Tibial artery (tissue), 4 donors: ENCODE measurements at places on chromosomes 3 and 15.

- H3K27ac ChIP-seq: no peak overlapping the region
- H3K4me3 ChIP-seq: no peak overlapping the region
- no peaks in the 10 kb centered on the region for H3K36me3 ChIP-seq
- no peak for DNase-seq
- no peaks in the 10 kb centered on the region for H3K27me3 ChIP-seq
Measured at GRCh38 chr15:34314491-34315490, 22.8 kb downstream of the SLC12A6 start.

DNA sequence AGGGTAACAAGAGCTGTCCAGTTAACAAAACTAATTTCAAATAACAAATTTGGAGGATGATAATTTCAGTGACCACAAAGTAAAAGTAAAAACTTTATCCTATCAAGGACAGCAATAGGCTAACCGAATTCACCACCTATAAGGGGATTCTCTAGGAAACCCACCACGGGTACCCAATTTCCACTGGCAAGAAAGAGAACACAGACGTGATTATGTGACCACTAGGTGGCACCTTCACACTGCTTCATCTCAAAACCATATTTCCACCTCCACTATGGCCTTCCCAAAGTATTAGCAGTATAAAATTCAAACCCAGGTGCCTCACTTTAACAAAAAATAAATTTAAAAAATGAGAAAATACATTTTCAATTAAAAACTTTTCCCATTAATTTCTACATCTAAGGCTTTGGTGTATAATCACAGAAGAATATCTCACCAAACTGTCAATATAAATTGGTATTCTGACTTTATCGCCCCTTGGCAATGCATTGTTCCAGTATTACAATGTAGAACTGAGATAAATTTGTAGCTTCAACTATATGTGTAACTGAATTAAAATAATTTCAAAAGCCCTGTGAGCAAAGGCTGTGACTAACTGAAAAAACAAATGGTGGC, 96.5 kb downstream of the FSIP1 start:
- no peak overlapping the region for H3K27ac ChIP-seq
- no peaks in the 10 kb centered on the region for H3K27me3 ChIP-seq
- no peak for DNase-seq
- no peaks in the 10 kb centered on the region for H3K36me3 ChIP-seq
- H3K4me3 ChIP-seq: no peak overlapping the region

DNA sequence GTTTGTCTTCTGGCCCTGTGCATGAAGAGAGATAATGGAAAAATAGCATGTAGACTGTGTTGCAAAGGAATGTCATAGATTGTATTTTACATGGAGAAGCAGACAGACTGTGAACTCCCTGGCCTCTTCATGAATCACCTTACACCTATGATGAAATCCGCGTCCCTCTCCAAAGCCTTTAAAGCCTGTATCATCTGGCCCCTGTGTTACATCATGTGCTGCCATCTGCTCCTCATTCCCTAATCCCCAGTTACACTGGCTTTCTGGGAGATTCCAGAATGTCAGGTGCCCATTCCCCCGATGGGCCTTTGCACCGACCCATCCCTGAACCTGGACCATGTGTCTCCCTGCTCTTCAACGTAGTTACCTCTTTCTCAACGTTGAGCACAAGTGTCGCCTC, 190.8 kb downstream of the ADAMTSL3 start:
- no peak overlapping the region for H3K27ac ChIP-seq
- no peaks in the 10 kb centered on the region for H3K27me3 ChIP-seq
- DNase-seq: no peak

GRCh38 chr15:34620142-34620541, 36.7 kb upstream of the GOLGA8B start:
- no peak overlapping the region for H3K27ac ChIP-seq
- no peaks in the 10 kb centered on the region for H3K27me3 ChIP-seq
- H3K4me3 ChIP-seq: no peak overlapping the region

DNA sequence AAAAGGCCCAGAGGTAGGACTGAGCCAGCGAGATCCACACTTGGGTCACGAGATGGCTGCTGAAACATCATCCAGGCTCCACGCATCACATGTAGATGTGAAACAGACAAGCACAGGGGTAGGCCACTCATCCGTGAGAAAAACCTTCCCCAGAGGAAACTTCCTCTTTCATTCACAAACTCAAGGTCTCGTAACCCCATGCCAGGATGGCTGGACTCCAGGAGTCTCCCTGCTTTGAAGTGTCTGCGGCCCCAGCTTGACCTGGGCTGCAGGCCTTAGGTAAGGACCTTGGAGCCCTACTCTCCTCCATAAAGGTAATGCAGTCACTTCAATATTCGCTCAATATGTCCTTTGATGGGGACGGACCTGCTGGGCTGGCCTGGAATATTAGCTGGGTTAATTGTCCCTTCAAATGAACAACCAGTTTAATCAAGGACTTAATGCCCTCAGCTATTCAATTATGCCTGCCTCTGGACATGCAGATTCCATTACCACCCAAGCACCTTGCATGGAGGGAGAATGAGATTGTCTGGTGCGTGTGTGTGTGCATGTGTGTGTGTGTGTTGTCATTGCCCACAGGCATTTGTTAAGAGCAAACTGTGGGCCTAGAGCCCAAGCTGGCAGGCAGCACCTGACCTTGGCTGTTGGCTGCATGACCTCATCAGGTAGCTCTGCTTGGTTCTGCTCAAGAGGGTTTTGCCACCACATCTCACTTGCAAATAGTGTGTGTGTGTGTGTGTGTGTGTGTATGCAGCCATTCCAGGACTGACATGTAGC, 186.9 kb upstream of the TLE3 start:
- H3K27ac ChIP-seq: no peak overlapping the region
- H3K27me3 ChIP-seq: no peaks in the 10 kb centered on the region
- H3K4me1 ChIP-seq: no peaks in the 10 kb centered on the region
- DNase-seq: no peak
- no peaks in the 10 kb centered on the region for H3K36me3 ChIP-seq
- no peak overlapping the region for H3K4me3 ChIP-seq

- H3K4me3 ChIP-seq: no peak overlapping the region
- no peaks in the 10 kb centered on the region for H3K27me3 ChIP-seq
- H3K27ac ChIP-seq: peak overlapping the region; percentile 64
- H3K36me3 ChIP-seq: no peaks in the 10 kb centered on the region
- DNase-seq: peak; percentile 49
Measured at GRCh38 chr3:132788301-132788671, 66.1 kb upstream of the NPHP3 start.

DNA sequence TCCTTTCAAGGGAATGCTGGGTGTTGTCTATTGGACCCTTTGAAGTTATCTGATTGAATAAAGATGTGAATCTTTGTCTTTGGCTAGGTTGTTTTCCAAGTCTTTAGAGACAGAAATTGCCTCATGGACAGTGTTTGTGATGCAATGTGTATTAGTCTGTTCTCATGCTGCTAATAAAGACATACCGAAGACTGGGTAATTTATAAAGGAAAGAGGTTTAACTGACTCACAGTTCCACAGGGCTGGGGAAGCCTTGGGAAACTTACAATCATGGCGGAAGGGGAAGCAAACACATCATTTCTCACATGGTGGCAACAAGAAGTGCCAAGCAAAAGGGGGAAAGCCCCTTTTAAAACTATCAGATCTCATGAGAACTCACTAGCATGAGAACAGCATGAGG, 88.8 kb upstream of the PLXND1 start:
- no peak overlapping the region for H3K4me3 ChIP-seq
- H3K4me1 ChIP-seq: no peaks in the 10 kb centered on the region
- no peaks in the 10 kb centered on the region for H3K36me3 ChIP-seq
- no peaks in the 10 kb centered on the region for H3K27me3 ChIP-seq
- DNase-seq: no peak

- H3K36me3 ChIP-seq: peaks cover 35% of the 10 kb centered on the region
- peak; percentile 31 for DNase-seq
- peaks cover 9% of the 10 kb centered on the region for H3K4me1 ChIP-seq
- no peaks in the 10 kb centered on the region for H3K27me3 ChIP-seq
- H3K4me3 ChIP-seq: no peak overlapping the region
- H3K27ac ChIP-seq: no peak overlapping the region
Measured at GRCh38 chr15:65106011-65106590, 8.9 kb downstream of the UBAP1L start.

GRCh38 chr15:43545426-43545825, 28.0 kb downstream of the MAP1A start:
- H3K4me1 ChIP-seq: no peaks in the 10 kb centered on the region
- H3K27me3 ChIP-seq: no peaks in the 10 kb centered on the region
- no peak overlapping the region for H3K27ac ChIP-seq
- no peak overlapping the region for H3K4me3 ChIP-seq
- no peak for DNase-seq
- H3K36me3 ChIP-seq: no peaks in the 10 kb centered on the region

GRCh38 chr3:9422712-9423424, 25.5 kb downstream of the SETD5 start:
- no peaks in the 10 kb centered on the region for H3K27me3 ChIP-seq
- DNase-seq: peak; percentile 86
- H3K27ac ChIP-seq: peak overlapping the region; percentile 49
- H3K4me3 ChIP-seq: no peak overlapping the region

- H3K27ac ChIP-seq: no peak overlapping the region
- H3K27me3 ChIP-seq: peaks cover 33% of the 10 kb centered on the region
- DNase-seq: no peak
- no peaks in the 10 kb centered on the region for H3K36me3 ChIP-seq
- no peak overlapping the region for H3K4me3 ChIP-seq
- H3K4me1 ChIP-seq: no peaks in the 10 kb centered on the region
Measured at GRCh38 chr3:12444582-12445471, 39.5 kb upstream of the TSEN2 start.

DNA sequence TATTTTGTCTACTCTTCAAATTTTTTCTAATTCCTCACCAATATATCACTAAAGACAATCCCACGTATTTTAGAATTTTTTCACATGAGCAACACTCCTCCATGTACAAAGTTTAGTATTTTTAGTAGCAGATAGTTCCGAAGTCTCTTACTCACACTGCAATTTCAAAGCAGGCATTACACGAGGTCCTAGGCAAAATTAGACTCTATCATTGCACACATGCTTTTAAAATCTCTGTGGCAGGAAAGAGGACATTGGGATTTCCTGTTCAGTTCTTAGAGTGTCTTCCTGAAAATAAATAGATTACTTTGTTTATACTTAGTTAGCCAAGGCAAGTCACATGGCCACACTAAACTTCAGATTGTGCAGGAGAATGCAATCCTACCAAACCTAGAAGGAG, 847.7 kb downstream of the ROBO2 start:
- H3K27ac ChIP-seq: no peak overlapping the region
- no peak for DNase-seq
- H3K4me1 ChIP-seq: no peaks in the 10 kb centered on the region
- H3K27me3 ChIP-seq: no peaks in the 10 kb centered on the region
- H3K4me3 ChIP-seq: no peak overlapping the region

GRCh38 chr15:31502541-31503229, 176.1 kb downstream of the KLF13 start:
- H3K27ac ChIP-seq: no peak overlapping the region
- no peaks in the 10 kb centered on the region for H3K4me1 ChIP-seq
- no peak overlapping the region for H3K4me3 ChIP-seq
- H3K36me3 ChIP-seq: no peaks in the 10 kb centered on the region
- no peaks in the 10 kb centered on the region for H3K27me3 ChIP-seq
- no peak for DNase-seq

GRCh38 chr3:122004991-122005565, 17.0 kb downstream of the ILDR1 start:
- no peaks in the 10 kb centered on the region for H3K36me3 ChIP-seq
- H3K4me1 ChIP-seq: no peaks in the 10 kb centered on the region
- H3K27me3 ChIP-seq: no peaks in the 10 kb centered on the region
- H3K4me3 ChIP-seq: no peak overlapping the region
- no peak overlapping the region for H3K27ac ChIP-seq

- H3K36me3 ChIP-seq: no peaks in the 10 kb centered on the region
- H3K4me3 ChIP-seq: no peak overlapping the region
- H3K27ac ChIP-seq: peak overlapping the region; percentile 91
- DNase-seq: no peak
- peaks cover 5% of the 10 kb centered on the region for H3K4me1 ChIP-seq
- H3K27me3 ChIP-seq: no peaks in the 10 kb centered on the region
Measured at GRCh38 chr3:12142476-12142875, 16.2 kb downstream of the TIMP4 start.

GRCh38 chr3:30658328-30659052, 52.1 kb downstream of the TGFBR2 start:
- peaks cover 45% of the 10 kb centered on the region for H3K36me3 ChIP-seq
- H3K27ac ChIP-seq: peak overlapping the region; percentile 74
- DNase-seq: no peak
- no peaks in the 10 kb centered on the region for H3K4me1 ChIP-seq
- H3K27me3 ChIP-seq: no peaks in the 10 kb centered on the region

GRCh38 chr15:78149805-78150751, 916 bp downstream of the IDH3A start:
- H3K36me3 ChIP-seq: no peaks in the 10 kb centered on the region
- peak overlapping the region; percentile 83 for H3K27ac ChIP-seq
- H3K4me1 ChIP-seq: peaks cover 13% of the 10 kb centered on the region
- no peaks in the 10 kb centered on the region for H3K27me3 ChIP-seq

DNA sequence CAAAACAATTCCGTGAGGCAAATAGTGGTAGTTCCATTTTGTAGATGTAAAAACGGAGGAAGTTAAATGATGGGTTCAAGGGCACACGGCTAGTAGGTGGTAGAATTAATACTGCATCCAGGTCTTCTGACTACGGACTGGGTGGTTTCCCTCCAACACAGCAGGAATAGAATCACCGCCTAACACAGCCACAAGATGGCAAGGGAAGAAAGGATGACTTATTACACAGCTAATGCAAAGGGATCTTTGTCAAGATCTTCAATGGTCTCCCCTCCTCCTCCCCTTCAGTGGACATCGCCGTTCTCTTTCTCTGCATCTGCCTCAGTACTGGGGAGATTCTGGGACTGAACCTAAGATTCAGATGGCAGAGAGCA, 524 bp upstream of the TOPBP1 start:
- peaks cover 8% of the 10 kb centered on the region for H3K4me1 ChIP-seq
- peak overlapping the region; percentile 86 for H3K4me3 ChIP-seq
- H3K27me3 ChIP-seq: no peaks in the 10 kb centered on the region

DNA sequence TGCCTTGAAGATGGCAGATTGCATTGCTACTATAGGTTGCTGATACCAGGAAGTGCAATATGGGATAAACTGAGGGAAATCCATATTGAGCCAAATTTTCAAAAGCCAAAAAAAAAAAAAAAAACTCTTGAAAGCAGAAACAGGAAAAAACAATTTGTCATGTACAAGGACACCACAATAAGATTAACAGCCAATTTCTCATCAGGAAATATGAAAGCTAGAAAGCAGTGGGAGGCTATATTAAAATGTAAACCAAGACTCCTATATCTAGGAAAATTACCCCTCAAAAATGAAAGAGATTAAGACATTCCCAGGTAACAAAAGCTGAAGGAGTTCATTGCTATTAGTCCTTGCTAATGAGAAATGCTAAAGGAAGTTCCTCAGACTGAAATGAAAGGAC, 462.8 kb upstream of the DPH6 start:
- no peak overlapping the region for H3K27ac ChIP-seq
- H3K27me3 ChIP-seq: no peaks in the 10 kb centered on the region
- H3K36me3 ChIP-seq: no peaks in the 10 kb centered on the region
- DNase-seq: no peak

GRCh38 chr3:6578526-6578925, 282.4 kb upstream of the GRM7 start:
- no peaks in the 10 kb centered on the region for H3K36me3 ChIP-seq
- H3K27me3 ChIP-seq: no peaks in the 10 kb centered on the region
- no peak for DNase-seq
- H3K4me3 ChIP-seq: no peak overlapping the region
- H3K27ac ChIP-seq: no peak overlapping the region

- H3K4me3 ChIP-seq: no peak overlapping the region
- no peak overlapping the region for H3K27ac ChIP-seq
- no peaks in the 10 kb centered on the region for H3K27me3 ChIP-seq
- no peaks in the 10 kb centered on the region for H3K4me1 ChIP-seq
- H3K36me3 ChIP-seq: no peaks in the 10 kb centered on the region
- no peak for DNase-seq
Measured at GRCh38 chr3:186922790-186923189, 7.5 kb upstream of the ST6GAL1 start.
